Ascending aorta (tissue), 2 donors: ENCODE measurements at places on chromosomes 1 and 21.

DNA sequence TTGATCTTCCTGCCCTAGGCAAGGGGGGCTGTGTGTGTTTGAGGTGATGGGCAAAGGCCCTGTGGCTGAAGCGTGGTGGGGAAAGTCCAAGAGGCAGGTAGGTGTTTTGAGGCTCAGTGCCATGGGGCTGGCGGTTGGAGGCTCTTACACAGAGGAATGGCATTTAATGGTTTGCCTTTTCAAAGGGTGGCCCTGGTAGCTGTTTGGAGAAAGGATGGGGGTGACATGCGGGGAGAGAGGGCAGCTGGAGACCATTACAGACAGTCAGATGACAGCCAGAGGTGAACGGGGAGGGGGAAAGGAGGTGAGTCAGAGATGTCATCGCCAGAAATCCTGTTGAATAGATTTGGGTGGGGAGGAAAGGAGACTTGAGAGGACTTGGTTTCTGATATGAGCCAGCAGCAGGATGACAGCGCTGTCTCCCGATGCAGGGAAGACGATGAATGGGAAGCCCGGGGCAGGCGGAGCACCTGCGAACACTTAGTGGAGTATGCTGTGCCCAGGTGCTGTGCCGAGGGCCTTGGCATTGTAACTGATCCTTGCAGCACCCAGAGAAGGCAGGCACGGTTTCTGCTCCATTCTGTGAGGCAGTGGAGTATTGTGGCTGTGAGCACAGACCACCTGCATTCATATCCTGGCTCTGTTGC lies 56.3 kb downstream of the MAN1C1 start:
- no peak for DNase-seq

- DNase-seq = no peak
Measured at GRCh38 chr1:159266832-159267231, 35.3 kb upstream of the FCER1A start.

GRCh38 chr1:5637171-5637570 lies 355.1 kb downstream of the NPHP4 start:
- no peak for DNase-seq

GRCh38 chr1:22780696-22781095 lies 70.1 kb downstream of the EPHB2 start:
- no peak for DNase-seq

- DNase-seq = no peak
Measured at GRCh38 chr1:43573066-43573800, 42.5 kb downstream of the PTPRF start.

GRCh38 chr1:204268101-204268500 lies 54.3 kb upstream of the GOLT1A start:
- no peak for DNase-seq

- DNase-seq = peak; percentile 19
Measured at GRCh38 chr1:26440259-26440658, 8.1 kb downstream of the DHDDS start.

DNA sequence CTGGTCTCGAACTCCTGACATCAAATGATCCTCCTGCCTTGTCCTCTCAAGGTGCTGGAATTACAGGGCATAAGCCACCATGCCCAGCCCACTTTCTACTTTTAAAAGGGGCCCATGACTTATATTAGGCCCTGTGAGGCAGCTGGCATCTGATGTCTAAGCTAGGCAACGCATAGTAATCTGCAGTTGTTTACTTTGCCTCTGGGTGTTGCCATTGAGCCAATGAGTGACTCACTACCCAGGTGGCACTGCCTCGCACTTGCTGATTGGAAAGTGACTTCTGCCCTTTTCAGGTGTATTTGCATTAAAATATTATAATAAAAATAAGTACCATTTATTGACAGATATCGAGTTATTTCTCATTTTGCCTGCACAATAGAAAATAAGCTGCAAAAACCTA lies 84.9 kb downstream of the KIF14 start:
- no peak for DNase-seq

GRCh38 chr1:101738475-101738874 lies 258.3 kb downstream of the OLFM3 start:
- DNase-seq = no peak
